ENCODE measurements at places on chromosomes 13 and 19.
A peak's percentile ranks its signal among the peaks of the same experiment; 100 is the strongest.

DNA sequence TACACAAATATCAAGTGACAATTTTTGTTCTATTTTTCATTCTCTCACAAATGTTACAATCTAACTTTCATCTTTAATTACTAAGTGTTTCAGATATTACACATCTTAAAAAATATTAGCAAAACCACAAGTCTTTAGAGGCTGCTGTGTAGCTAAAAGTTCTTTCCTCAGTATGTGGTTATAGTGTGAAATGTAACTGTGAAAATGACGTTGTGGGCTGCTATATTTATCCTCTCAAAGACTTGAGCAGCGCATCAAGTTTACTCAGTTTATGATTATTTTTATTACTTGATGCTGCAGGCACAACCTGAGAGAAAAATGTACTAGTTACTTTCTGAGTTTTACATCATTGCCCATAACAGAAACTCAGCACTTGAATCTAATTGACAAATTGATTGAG lies 2860.6 kb upstream of the PCDH20 start:
- no peak for DNase-seq

GRCh38 chr19:3606690-3607289 lies at the start of gene TBXA2R:
TBXA2R (minus strand) TSS chr19:3606875; CDS start chr19:3600634, 6,241 bp downstream.
- peak; percentile 52 for DNase-seq

GRCh38 chr13:99980824-99981734 lies 505 bp upstream of the ZIC2 start:
- DNase-seq, result no peak

DNA sequence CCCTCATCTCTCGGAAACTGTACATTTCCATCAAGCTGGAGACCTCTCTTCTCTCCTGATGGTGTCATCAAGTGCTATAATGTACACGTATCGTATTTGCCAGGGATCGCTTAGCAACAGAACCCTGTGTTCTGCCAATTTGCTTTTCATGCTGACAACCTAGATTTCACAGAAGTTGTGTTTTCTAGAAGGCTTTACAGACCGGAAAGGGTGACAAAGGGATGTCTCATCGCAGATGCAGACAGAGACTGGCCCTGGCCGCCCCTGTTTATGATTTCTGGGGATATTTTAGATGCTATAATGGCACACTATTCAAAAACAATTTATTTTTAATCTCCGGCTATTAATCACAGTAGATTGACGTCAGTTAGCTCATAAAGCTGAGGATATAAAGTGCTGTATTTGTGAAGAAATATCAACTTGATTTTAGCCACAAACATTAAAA lies 291.4 kb downstream of the IRS2 start:
- DNase-seq, result no peak

DNA sequence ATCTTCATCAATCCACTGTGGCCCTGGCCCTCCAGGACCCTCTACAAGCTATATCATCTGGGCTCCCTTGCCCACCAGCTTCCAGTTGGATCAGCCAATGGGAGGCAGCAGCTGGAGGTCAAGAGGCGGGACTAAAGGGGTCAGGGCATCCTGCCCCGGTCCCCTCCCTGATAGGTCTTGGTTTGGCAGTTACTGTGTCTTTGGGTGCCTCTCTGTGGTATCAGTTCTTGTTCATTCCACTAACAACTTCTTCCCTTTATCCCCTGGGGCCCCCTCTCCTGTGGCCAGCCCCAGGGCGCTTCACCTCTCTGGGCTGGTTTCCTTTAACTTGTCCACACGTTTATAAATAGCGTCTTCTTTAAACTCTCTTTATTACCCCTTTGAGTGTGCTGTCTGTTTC lies 83.6 kb downstream of the DCT start:
- no peak for DNase-seq

DNA sequence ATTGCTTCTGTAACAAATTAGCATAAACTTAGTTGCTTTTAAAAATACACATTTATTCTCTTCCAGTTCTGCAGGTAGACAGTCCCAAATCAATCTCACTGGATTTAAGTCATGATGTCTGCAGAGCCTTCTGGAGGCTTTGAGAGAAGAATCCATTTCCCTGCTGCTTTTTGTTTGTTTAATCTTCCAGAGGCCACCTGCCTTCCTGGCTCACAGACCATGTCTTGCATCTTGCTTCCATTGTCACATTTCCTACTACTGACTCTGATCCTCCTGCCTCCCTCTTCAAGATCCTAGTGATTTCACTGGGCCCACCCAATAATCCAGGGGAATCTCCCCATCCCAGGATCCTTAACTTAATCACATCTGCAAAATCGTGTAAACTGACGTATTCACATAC lies 473.3 kb downstream of the ITGBL1 start:
- no peak for DNase-seq

DNA sequence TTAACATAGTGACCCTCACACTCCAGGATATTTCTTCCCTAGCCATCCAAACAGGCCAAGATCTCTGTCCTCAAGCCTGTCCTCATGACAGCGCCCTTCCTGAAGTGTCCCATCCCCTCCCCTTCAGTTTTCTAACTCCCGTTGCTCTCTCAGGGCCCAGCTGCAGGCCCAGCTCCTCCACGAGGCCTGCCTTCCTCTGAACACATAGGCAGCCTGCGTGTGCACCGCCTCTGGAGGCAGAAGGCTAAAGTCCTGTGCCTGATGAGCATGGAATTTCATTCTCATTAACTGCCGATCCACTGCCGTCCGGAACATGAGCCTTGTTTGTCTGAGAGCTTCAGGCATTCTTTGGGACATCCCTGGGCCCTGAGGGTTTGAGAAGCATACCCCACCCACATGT lies 306.4 kb downstream of the DCLK1 start:
- no peak for DNase-seq

DNA sequence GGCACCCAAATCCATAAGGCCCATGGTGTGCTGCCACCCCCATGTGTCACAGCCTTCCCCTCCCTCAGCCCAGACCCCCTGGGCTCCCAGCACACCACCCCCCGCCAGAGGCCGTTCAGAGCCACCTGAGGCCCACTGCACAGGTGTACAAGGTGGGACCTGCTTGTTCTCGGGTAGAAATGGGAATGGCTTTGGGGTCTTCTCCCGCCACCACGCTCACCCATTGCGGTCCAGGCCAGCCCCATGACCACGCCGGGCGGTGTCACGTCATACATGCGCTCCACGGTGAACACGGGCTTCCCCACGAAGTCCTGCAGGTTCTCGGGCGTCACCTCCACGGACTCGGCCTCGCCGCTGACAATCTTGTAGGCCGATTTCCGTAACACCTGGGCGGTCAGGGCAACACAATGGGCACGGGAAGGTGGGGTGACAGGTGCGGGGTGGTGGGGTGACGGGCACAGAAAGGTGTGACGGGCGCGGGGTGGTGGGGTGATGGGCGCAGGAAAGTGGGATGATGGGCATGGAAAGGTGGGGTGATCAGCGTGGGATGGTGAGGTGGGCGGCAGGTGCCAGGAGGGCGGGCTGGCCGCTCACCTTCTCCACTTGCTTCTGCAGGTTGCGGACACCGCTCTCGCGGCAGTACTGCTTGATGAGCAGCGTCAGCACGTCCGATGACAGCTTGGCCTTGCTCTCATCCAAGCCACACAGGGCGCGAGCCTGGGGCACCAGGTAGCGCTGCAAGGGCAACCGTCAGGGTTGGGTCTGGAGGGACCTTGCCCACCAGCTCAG lies 4.3 kb downstream of the RPL36 start:
- no peak for DNase-seq

GRCh38 chr13:21076253-21076652 lies 14.9 kb upstream of the LATS2 start:
- DNase-seq, result no peak

DNA sequence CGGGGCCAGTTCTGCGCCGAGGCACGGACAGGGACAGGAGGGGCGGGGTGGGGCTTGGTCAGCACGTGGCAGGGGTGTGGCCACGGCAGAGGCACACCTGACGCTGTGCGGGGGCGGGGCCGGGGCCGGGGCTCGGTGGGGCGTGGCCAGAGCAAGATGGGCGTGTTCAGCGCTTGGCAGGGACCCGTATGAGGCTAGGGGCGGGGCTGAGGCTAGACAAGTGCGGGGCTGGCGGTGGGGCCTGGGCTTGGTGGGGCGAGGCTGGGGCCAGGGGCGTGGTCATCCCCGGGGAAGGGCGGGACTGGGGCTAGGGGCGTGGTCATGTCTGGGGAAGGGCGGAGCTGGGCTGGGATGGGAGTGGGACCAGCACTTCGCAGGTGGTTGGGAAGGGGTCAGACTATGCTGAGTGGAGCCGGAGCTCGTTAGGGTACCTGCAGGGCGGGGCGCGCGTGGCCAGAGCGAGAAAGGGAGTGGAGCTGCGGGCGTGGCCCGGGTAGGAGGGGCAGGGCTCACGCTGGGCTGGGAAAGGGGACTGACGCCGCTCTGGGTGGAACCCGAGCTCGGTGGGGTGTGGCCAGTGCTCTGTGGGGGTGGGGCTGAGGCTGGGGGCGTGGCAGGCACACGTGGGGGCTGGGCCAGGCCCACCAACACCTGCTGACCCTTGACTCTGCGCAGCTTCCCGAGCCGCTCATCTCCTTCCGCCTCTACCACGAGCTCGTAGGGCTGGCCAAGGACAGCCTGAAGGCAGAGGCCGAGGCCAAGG lies 12.8 kb downstream of the POLR2E start:
- DNase-seq, result peak; percentile 90

- no peak for DNase-seq
Observed at GRCh38 chr19:14039181-14039580, 7.6 kb downstream of the IL27RA start.

DNA sequence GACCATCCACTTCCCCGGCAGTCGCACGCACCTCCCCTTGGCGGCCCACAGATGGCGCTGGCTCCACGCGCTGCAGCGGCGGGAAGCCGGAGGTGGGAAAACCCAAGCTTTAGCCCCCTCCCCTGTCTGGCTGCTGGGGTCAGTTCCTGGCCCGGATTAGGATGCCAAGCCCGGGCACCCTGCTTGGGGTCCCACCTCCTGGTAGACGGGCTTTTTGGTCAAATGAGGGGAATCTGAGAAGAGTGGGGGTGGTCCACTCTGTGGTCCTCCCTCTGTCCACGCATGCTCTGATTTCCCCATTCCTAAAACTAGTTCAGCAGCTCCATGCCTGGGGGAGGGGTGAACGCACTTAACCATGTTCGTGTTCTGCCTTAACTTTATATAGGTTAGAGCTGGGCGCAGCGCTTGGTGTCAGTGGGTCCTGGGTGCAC lies 8.1 kb upstream of the ADGRE2 start:
- no peak for DNase-seq

GRCh38 chr13:32428581-32429432 lies 877 bp upstream of the N4BP2L1 start:
- DNase-seq, result peak; percentile 31

GRCh38 chr13:99322297-99323103 lies 15.3 kb upstream of the GPR183 start:
- peak; percentile 65 for DNase-seq

- no peak for DNase-seq
Observed at GRCh38 chr19:35805526-35806102, 7.0 kb downstream of the PRODH2 start.

DNA sequence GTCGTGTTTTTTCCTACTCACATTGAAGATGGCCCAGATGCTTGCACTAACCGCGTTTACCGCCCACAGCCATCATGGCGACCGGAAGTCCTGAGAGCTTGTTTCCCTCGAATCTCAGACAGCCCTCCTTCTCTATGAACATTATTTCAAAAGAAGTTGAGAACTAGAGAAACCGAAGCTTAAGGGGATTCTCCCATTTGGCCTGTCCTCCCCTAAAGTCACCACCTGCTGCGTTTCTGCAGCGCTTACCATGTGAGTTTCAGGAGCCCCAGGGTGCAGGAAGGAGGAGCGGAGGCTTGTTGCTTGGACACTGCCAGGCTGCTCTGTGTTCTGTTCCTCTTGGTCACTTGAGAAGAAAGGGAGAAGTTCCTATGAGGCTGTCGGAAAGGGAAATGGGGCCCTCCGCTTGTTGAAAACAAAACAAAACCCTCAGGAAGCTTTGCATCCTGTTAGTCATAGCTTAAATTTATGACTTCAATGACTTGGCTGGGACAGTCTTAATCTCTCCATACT lies 6.2 kb downstream of the CARD8 start:
- DNase-seq, result peak; percentile 76

DNA sequence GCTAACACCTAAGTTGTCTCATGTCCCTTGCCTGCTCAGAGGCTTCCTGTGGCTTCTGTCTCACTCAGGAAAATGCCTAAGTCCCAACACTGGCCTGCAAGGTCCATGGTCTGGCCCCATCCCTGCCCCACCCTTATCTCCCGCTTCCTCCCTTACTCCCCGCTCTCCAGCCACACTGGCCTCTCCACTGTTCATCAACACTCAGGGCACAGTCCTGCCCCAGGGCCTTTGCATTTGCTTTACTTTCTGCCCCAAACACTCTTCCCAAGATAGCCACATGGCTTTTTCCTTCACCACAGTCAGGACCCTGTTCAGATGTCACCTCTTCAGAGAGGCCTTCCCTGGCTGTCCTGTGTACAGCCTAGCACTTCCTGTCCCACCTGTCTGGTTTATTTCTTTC lies 32.1 kb upstream of the IGSF23 start:
- no peak for DNase-seq

DNA sequence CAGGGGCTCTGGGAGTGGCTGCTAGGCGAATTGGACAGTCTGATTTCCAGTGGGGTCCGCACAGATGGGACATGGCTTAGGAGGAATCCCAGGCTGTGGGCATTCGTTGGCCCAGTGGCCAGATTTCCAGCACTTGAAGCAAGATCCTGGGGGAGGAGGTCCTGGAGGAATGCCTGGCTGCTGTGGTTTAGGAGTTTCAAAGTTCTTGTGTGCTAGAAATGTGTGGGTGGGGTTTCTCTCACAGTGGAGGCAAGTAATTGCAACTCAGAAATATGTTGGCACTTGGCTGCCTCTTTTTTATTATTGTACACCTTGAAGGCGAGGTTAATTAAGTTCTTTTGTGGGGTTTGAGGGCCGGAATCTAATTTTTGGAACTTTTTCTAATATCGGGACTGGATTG lies 17.1 kb downstream of the IGFL3 start:
- DNase-seq, result no peak

DNA sequence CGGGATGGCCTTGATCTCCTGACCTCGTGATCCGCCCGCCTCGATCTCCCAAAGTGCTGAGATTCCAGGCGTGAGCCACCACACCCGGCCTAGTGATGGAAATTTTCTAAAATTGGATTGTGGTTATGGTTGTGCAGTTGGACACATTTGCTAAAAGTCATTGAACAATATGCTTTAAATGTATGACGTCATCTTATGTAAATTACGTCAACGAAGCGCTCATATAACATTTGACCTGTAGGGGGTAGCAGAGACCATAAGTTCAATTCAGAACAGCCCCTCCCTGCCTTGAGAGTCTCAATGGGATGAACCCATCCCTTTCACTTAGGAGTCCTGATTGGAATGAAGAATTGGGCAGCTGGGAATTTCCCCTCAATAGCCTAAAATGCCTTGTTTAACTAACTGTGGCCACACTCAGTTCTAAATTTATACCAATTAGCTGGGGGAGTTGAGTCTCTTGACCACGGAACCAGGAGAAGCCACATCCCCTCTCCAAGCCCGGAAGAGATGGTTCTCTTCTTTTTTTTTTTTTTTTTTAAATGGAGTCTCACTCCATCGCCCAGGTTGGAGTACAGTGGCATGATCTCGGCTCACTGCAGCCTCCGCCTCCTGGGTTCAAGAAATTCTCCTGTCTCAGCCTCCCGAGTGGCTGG lies 15.2 kb upstream of the TLE6 start:
- peak; percentile 86 for DNase-seq
